Activated T-cell treated with anti-CD3 and anti-CD28 coated beads, Interleukin-2, amount 50 U/mL, for 48 hours (primary cell): ENCODE measurements at places on chromosomes 13 and 19.
A peak's percentile ranks its signal among the peaks of the same experiment; 100 is the strongest.

GRCh38 chr19:29560313-29561075, 34.7 kb downstream of the VSTM2B start:
- DNase-seq = no peak

- DNase-seq = no peak
These were observed 7.5 kb upstream of the SLC39A3 start for GRCh38 chr19:2747349-2747748.

DNA sequence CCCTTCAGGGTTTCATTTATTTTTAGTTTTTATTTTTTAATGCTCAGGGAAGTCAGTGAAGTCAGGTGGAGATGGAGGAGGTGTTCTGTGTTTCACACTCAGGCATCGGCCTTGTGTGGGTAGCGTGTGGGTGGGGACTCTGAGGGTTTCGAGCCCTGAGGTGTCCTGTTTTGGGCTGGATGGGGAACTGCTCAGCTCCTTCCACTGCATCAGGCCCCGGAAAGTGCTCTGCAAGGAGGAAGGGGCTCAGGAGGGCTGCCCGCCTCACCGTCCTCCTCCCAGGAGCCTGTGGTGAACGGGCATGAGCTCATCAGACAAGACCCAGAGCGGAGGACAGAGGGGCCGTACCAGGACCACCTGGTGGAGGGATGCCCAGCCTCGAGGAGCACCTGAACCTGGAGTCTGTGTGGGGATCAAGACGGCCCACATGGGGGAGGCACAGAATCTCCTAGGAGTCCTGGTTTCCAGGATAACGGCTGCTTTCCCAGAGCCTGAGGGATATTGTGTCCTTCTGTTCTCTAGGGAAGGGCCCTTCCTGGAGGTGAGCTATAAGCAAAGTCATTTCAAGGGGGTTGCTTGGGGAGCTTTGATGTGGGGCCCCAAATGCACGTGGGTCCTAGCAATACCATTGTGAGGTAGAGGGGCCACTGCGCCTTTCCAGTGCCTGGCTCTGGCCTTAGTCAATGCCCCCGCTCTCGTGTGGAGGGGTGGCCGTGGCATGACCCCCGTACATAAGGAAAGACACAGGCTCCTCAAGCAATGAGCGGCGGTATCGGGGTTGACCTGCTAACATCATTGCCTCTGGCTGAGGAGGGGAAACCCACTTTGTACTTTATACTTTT, 13.5 kb upstream of the GAS6 start:
- peak; percentile 15 for DNase-seq

DNA sequence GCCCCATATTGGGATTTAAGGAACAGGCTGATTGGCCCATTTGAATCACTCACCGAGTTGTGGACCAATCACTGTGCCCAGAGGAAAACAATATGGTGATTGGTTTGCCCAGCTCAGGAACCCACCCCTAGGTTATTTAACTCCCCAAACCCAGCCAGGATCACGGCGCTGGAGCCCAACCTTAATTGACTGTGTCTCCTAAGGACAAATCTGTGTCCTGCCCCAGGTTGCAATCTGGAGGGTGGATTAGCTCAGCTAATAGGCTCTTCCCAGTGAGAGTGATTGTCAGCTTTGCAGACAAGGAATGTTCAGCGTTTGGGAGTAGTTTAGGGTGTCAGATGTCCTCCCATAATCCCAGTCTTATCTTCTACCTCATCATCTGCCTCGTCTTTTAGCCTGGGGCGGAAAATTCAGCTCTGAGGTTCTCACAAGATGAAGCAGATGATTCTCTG, 3.5 kb upstream of the ZNF358 start:
- DNase-seq = no peak

DNA sequence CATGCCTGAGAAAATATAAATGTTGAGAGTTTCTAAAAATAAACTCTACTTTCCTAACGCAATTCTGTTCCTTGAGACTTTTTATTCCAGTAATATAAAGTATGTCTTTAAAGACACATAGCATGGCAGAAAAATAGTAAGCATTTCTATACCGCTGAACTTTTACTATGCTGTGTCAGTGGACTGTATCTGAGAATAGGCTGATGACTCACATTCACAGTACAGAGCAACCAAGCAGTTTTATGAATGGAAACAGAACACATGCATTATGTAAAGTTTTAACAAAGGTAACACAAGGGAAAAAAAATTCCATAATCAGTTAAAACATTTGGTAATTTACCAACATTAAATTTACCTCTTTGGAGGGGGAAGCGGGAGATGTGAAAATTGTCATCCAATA, 38.4 kb downstream of the ZDHHC20 start:
- DNase-seq = no peak

- no peak for DNase-seq
These were observed 10.9 kb downstream of the MIR17HG start for GRCh38 chr13:91358387-91358782.

DNA sequence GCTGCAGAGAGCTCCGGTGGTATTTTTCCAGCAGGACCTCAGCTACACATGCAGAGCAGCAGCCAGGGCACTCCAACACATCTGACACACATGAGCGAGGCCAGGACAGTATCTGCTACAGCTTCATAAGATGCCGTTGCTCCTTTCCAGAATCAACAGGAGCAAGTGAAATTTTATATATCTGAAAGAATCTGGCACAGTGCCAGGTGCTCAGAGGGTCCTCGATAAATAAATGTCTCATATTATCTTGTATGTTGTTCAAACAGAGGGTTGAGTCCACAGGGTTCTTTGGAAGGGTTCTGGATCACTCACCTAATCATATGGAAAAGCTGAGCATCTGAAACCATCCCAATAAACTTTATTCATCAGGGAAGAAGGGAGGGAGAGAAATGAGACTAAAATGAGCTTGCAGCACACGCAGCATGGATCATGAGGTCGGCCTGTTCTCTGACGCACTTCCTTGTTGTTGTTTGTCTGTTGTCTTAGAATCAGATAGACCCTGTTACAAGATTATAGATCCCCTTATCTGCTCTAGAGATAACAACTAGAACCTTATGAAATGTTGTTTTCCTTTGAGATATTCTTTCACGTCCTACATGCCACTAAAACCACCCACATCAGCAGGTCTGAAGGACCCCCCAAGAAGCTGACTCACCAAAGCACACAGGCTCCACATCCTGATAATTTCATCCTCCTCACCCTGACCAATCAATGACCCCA, 3.2 kb upstream of the METTL21C start:
- DNase-seq = no peak

GRCh38 chr13:75432045-75432444, 49.9 kb downstream of the TBC1D4 start:
- DNase-seq = no peak

DNA sequence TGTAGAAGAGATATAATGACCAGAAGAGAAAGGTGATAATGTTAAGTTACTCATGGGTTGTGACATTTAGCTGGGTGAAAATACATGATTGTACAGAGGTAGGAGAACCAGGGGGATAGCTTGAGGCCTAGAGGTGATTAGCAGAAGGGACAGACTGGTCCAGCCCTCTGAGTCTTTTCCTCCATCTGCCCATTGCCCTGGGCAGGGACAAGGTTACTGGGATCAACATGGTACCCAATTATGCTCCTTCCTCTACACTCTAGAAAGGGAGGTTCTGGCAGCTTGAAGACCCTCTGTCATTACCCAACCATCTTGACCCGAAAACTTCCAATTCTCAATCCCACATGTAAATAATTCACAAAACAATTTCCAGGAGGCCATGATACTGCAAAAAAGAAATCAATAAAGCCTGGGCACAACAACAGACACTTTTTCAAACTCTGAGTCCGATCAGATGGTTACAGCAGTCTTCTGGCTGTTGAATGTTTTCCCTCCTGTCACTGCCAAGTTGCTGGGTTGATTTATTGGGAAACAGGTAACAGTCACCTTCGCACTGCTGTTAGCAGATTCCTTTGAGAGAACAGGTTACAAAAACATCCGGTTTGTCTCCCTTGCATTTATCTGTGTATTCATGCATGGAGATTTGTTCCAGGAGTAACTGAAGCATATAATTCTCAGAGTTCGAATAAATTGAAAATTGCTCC, 239.1 kb upstream of the HTR2A start:
- no peak for DNase-seq

- DNase-seq = no peak
These were observed 5.1 kb downstream of the EGLN2 start for GRCh38 chr19:40803857-40804782.

DNA sequence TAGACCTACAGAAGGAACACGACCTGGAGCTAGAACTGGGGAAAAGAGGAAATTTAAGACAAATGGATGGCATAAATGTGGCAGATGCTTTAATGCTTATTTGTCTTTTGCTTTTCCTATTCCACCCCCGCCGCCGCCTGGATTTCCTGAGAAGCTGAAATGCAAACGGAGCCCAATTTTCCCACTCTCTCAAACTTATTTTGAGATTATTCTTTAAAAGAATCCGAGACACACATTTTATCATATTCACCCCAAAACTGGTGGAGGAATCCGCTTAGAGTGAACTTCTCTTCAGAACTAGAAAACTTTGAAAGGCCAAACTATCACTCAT, 5.8 kb downstream of the POU4F1 start:
- DNase-seq = no peak
